Forelimb muscle (tissue), 1 donor: ENCODE measurements at places on chromosomes 7 and 10.

- DNase-seq, result no peak
Measured at GRCh38 chr10:20817646-20818045, 79.5 kb downstream of the NEBL start.

DNA sequence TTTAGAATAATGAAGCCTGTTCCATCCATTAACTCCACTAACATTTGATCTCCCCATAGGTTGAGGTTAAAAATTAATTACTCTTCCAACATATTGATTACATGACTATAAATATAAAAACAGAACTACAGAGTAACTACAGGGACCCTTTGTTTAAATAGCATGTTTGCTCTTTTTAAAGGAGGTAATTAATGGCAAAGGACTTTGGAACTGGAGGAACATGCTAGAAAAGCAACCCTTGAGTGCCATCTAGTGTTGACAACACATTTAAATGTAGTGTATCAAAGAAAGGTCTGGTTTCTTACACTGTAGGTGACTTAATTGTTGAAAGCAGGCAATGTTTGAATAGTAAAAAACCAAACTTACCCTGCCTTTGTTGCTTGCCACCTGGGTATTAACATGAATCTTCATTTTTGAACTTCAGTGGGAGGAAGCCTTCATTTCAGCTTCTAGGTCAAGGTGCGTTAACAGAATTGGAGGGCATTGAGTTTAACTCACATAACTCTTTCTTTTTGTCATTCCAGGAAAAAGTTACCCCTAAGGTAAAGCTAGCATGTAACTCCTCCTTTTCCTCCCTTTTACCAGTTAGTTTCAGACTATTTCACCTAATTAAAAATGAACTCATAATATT is 52.6 kb upstream of the CAPZA2 start:
- peak; percentile 55 for DNase-seq

- no peak for DNase-seq
Measured at GRCh38 chr10:95661818-95662217, 5.3 kb upstream of the ALDH18A1 start.

DNA sequence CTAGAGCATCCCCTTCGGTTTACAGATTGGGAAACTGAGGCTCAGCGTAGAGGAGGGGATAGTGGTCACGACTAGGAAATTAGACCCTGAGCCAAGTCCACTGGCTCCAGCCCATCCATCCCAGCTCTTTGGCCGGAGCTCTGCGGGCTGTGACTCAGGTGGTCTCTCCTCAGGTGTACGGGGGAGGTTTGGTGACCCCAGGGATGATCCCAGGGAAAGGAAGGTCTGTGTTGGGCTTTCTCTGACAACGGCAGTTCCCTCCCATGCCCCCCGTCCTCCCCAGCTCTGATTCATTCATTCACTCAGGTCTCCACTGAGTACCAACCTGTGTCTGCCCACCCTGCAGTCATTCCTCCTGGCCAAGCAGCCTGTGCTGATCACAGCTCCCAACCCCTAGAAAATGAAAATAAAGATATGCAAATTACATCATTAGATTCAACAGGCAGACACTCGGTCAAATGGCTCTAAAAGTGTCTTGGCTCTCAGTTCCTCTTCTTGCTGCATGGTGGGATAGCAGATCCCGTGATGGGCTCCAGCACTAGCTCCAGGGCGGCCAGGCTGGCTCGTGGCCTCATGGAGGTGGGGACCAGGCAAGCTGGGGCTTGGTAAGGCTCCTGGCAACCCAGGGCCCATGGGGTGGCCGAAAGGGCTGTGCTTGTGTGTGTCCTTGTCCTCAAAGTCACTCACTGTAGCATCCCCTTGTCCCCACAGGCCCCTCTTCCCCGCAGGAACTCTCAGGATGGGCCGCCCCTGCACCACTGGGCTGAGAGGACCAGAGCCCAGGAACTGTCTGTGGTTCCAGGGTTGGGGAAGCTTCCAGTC is 37.8 kb downstream of the CLRN3 start:
- no peak for DNase-seq

GRCh38 chr7:69832356-69832755 is 234.1 kb downstream of the AUTS2 start:
- no peak for DNase-seq

GRCh38 chr10:21315645-21316220 is 209.7 kb downstream of the SKIDA1 start:
- DNase-seq, result no peak

GRCh38 chr7:102426268-102427018 is 6.9 kb upstream of the ORAI2 start:
- DNase-seq, result no peak

- DNase-seq, result no peak
Measured at GRCh38 chr10:80390740-80391139, 17.6 kb upstream of the PRXL2A start.

- no peak for DNase-seq
Measured at GRCh38 chr10:110337906-110338305, 33.2 kb upstream of the SMNDC1 start.
